ENCODE measurements at places on chromosomes 2 and 18.

DNA sequence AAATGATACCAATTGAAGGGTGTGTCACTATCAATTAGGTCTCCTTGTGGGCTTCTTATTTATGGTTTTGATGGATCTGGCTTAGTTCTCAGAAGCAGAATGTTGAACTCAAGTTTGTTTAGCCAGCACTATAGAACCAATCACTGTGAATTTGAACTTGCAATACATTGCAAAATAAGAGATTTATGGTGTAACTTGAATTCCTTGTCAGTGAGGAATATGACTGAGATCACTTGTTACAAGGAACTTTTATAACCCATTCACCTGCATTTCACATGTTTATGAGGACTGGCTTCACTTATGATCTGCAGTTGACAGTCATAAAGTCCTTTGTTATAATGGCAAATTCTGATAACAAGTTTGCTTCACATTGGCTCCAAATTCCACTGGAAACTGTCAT is 9.8 kb downstream of the GATA6 start:
- no peak for DNase-seq

GRCh38 chr2:88831792-88832248 is 140.3 kb downstream of the RPIA start:
- peak; percentile 20 for DNase-seq

DNA sequence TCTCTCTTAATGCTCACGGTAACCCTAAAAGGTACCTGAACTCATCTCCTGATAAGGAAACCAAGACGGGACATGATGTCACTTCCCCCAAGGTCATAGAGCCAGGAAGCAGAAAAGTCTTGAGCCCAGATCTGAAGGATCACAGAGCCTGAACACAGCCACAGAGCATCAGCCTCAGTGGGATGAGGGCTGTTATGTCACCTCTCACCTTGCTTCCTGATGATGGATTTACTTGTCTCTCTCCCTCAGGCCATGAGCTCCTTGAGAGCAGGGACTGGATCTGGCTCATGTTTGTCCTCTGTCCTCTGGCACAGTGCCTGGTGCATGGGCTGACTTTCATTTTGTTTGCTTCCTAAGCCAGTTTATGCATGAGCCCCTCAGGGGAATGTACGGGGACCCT is 54.2 kb downstream of the SERTAD2 start:
- DNase-seq: no peak

DNA sequence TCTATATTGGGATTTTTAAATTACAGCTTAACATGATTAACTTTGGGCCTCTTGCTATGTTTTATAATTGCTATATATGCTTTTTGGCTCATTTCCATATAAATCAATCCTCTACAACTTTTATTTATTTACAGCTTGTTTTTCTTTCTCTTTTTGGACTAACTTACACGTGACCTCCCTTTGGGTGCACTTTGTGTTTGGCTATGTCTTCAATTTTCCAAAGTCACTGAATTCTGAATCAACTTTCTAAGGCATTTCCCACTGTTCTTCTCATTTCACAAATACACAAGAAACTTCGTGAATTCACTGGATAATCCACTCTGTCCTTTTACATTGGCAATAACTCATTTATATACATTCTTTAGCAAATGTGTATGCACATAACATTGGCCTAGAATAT is 5.4 kb upstream of the CPS1 start:
- DNase-seq: no peak

- DNase-seq: no peak
These were observed 22.7 kb downstream of the RHOB start for GRCh38 chr2:20469595-20469994.

DNA sequence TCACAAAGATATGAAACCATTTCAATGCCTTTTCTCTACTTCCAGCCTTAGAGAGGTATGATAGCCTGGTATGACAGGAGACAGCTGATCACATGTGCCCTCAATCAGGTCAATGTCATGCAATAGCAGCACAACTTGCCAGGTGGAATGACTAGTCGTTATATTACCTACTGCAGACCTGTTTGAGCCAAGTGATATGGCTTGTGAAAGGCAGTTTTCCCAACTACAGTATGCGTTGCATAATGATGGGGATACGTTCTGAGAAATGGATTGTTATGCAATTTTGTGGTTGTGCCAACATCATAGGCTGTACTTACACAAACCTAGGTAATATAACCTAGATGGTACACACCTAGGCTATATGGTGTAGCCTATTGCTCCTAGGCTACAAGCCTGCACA is 262.8 kb downstream of the ICOS start:
- DNase-seq: no peak

DNA sequence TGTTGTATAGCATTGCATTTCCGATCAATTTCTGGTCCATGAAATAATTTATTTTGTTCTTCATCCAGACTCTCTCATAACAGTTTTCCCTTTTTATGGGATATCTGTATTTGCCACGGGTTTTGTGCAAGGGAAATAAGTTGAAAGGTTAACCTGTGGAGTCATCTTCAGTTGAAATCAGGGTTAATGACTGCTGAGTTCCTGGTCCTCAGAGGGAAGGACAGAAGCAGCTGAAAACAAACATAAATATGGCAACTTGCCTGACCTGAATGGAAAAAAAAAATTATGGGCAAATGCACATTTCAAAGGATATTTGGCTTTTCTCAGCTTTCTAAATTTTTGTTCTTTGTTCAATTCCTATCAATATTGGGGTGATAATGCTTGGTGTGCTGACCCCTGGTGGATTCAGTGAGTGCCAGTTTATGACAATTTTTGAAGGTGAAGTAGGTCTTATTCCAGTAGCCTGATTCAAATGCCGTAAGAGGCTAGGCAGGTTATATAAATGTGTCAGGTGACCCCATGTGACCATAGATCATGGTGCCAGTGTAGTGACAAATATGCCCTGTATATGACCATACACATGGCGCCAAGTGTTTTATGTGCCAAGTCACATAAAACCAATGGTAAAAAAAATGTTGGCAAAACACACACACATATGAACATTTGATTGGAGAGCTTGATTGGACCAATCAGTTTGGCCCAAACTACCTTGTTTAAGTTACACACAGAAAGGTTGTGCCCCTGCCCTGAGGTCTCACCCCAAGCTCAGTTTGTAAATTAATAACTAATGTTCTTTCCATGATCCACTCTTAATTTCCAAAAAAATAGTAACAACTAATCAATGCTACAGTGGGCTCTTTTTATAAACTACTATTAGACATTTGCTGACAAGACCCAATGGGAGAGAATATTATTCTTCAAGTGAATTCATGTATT is 47.6 kb upstream of the FAM124B start:
- DNase-seq: no peak

GRCh38 chr2:176187200-176187898 is 1.1 kb upstream of the HOXD1 start:
- no peak for DNase-seq

DNA sequence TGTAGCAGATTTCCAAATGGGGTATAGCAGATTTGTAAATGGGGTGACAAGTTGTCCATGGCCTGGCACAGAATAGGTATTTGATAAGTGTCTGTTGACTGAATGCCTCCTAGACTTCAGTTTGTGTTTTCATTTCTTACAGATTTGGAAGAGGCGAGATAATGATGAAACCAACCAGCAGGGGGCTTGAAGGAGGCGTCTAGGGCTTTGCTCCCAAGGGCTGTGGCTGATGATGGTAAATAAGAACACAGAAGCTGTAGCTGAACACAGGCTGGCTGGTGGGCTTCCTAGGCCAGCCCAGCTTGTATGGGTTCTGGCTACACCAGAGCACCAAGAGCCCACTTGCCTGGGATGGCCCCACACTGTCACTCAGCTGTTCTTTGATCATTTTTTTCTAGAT is 19.4 kb downstream of the SFTPB start:
- DNase-seq: no peak

GRCh38 chr2:143297182-143297581 is 168.0 kb downstream of the ARHGAP15 start:
- DNase-seq: no peak

DNA sequence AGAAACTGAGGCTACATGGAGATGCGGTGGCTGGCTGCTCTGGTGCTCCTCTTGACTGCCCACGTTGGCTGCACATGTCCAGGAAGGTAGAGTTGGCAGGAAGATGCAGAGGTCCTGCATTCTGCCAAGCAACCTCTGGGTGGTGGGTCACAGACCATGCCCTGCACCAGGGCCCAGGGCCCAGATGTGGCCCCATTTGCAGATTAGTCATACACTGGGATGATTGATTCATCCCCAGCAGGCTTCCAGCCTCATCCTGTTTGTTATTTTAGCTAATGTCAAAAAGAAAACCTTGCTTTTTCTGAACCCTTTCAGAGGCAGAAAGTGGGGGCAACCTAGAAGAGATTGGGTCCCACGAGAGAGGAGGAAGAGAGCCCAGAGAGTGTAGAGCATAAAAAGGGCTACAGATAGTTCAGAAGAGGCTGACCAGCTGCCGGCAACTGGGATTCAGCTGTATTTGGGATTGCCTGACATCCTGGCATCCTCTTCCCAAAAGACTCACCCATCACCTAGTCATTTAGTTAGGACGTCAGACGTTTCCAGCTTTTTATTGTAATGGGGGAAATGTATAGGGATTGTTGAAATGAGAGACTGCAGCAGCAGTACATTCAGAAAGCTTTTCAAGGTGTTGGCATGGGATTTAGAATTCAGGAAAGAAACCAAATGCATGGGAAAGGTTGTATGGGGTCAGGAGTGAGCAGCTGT is 101.9 kb downstream of the CTIF start:
- DNase-seq: no peak

DNA sequence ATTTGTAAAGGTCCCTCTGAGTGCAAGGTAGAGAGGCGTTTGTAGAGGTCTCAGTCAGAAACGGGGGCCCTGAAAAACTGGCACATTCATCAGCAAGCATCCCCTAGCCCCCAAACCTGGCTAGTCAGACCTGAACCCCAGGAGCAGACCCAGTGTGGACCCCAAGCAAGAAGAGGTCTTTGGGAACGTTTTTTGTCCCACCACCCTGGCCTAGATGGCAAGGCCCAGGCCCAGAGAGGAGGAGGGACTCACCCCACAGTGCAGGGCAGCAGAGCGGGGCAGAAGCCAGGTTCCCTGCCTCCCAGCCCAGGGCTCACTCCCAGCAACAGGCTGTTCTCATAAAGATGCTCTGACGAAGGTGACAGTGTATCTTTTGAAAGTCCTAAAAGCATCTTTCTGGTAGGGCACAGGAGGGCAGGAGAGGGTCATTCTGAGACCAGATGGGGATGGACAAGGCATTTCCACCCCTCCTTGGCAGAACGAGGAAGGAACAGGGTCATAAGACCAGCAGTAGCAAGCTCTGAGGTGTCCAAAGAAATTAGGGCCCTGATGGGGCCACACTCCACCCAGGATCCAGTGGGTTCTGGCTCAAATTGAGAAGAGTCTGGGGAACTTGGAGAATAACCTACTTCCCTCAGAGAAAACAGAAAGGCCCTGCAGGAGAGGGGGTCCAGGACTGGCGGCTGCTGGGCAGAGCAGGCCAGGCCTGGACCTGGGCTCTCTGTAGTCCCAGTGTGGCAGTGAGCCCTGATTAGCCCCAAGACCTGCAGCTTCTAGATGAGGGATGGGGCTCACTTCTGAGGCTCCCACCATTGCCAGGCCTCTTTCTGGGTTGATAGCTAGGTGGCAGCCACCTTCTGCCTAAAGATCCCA is 18.2 kb downstream of the ADRA2B start:
- no peak for DNase-seq

GRCh38 chr18:47716632-47717185 is 213.8 kb downstream of the SMAD2 start:
- DNase-seq: no peak

DNA sequence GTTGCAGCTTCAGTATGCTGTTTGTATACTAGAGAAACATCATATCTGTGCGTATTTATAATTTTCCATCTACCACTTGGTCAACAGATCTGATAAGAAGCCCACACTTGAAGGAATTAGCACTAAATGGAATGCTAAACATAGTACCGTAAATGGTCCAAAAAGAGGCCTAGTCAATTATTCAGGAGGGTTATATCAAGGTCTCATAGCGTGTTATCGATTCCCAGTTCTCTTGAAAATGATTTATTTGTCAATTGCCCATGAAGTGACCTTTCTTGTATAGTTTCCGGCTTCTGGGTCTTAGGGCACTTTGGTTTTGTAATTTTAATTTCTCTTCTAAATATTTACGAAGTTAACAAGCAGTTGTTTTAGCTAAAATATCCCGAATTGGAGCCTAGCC is 18.4 kb downstream of the SH3RF3 start:
- no peak for DNase-seq

GRCh38 chr18:49565612-49566011 is 3.8 kb downstream of the LIPG start:
- no peak for DNase-seq

- no peak for DNase-seq
These were observed 1.1 kb downstream of the SH3RF3 start for GRCh38 chr2:109129921-109130722.

DNA sequence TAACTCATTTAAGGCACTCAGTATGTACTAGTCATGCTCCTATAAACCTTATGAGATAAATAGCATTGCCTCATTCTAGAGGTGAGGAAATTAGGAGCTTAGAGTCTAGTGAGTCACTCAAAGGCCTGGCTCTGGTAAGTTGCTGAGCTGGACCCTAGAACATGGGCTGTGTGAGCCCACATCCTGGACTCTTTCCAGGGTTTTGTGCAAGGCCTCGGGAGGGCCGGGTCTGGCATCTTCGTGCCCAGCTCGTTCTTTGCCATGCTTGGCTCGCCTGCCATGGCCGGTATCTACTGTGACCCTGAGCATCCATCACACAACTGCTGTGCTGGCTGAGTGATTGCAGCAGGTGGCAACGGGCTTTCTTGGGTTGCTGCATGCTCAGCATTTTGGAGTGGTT is 168.0 kb downstream of the LPIN1 start:
- no peak for DNase-seq

DNA sequence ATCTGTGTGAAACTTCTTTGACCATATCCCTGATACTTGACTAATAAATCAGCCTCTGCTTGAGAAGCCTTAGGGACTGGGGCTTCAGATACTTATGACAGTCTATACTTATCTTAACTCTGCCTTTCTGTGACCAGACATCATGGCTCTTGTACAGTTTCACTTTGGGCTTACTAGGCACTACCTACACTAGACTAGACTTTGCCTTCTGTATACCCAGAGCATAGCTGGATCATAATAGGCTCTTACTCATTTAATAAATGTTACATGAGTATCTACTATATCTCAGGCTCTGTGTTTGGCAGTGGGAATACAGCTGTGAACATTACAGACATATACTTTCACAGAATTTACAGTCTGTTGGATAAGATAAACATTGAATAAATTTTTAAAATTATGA is 9.0 kb downstream of the UGP2 start:
- DNase-seq: no peak

- no peak for DNase-seq
These were observed 4.6 kb downstream of the ARL5A start for GRCh38 chr2:151823651-151824050.

DNA sequence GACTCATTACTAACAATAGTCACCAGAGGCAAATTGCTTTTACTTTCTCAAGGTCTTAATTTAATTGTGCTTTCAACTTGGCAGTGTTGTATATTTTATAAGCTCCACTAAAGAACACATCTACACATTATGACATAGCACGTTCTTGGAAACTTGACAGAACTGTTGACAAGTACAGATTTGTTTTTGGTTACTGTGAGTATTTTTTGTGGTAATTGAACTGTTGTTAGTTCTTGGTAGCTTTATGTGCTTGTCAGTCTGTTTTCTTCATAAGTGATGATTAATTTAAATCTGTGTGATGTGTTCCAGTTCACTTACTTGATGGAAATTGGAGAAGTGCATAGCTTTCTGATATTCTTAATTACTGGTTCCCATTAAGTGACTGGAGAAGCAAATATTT is 63.9 kb downstream of the COMMD1 start:
- no peak for DNase-seq

Measured in stimulated activated CD4-positive, alpha-beta T cell treated with anti-CD3 and anti-CD28 coated beads, Interleukin-4, amount 100 ng/mL, for 48 hours (primary cell).